ENCODE measurements at places on chromosomes 12 and 14.
A peak's percentile ranks its signal among the peaks of the same experiment; 100 is the strongest.

DNA sequence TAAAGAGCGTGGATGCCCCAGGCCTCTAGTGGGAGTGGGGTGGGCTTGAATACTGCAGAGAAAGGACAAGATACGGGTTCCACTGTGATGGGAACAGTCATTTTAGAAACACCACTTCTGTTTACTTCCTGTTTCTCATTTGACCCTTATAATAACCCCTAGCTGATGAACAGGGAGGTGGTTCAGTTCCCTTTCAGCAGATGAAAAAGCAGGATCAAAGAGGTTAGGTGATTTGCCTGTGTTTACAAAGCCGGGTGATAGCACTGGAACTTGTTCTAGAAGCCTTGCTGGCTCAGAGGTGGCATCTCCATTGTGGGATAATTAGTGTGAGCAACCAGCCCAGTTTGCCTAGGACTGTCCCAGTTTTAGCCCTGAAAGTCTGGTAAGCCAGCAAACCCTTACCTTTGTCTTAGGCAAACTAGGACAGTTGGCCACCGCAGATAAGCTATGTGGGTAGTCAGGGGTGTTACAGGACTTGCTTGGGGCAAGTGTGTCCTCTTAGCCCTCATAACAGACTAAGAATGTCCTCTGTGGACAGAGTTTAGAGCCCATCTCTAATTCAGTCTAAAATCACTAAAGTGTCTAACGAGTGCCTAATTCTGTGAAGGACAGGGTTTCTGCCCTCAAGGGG is 7.5 kb upstream of the LRP1-AS start:
- no peak for DNase-seq

GRCh38 chr12:4440187-4440941 is 5.3 kb downstream of the FGF6 start:
- no peak for DNase-seq

DNA sequence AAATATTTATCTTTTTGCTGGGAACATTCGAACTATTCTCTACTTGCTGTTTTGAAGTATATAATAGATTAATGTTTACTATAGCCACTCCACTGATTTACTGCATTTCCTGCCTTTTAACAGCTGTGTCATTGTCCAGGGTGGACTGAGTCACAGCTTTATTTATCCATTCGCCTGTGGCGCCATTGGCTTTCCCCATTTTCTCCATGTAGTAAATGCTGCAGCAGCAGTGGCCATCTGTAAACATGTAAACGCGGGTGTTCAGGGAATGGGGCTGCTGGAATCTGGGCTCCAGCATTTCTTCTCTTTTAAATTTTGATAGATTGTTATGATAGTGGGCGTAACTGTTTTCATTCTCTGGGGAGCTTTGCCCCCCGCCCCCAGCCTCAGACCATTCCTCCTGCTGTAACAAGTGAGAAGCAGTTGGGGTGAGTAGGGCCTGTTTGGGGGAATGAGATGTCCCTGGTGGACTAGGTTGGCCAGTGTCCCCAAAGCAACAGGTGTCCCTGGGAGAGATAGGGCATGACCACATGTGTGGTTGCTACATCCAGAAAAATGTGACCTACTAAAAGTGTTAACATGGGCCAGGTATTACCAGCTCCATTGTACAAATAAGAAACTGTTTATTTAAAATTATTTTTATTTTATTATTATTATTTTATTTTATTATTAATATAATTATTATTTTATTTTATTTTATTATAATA is 32.9 kb downstream of the RIN3 start:
- DNase-seq, result peak; percentile 30

- no peak for DNase-seq
Observed at GRCh38 chr14:65565948-65566347, 153.4 kb downstream of the FUT8 start.

- no peak for DNase-seq
Observed at GRCh38 chr12:38159092-38159551, 157.5 kb upstream of the ALG10B start.

- no peak for DNase-seq
Observed at GRCh38 chr12:10554756-10555481, 49.2 kb downstream of the EIF2S3B start.

DNA sequence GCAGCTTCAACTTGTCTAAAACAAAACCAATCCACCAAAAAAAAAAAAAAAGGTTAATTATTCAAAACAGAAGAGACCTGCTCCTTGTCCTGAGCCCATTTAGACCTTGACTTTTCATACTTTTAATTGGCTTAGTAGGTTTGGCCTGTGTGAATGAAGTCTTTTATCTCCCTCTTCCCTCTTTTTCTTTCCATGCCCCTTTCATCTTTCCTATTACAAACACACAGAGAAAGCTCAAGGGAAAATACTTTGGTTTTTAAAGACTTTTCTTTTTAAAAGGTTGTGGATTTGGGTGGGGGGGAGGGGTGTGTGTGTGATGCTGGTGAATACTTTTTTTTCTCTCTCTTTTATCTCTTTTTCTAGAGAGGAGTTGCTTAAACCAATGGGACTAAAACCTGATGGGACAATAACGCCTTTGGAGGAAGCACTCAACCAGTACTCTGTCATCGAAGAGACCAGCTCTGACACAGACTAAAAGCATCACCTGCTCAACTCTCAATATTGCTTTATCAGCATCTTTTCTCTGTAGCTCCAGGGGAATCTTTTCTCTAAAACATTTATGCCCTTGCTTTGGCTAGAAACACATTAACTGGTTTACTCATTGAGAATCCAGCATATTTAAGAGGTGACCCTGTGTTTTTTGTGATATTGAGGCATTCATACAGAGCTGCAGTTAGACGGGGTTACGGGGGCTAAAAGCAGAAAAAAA is 70.0 kb upstream of the TMEM263 start:
- no peak for DNase-seq

GRCh38 chr12:52590021-52590420 is 11.2 kb downstream of the KRT72 start:
- DNase-seq, result no peak

GRCh38 chr12:56933826-56934625 is at the start of gene SDR9C7:
TSS of gene SDR9C7 (minus strand) at chr12:56934408. CDS start at chr12:56934261, 147 bp downstream.
- no peak for DNase-seq

DNA sequence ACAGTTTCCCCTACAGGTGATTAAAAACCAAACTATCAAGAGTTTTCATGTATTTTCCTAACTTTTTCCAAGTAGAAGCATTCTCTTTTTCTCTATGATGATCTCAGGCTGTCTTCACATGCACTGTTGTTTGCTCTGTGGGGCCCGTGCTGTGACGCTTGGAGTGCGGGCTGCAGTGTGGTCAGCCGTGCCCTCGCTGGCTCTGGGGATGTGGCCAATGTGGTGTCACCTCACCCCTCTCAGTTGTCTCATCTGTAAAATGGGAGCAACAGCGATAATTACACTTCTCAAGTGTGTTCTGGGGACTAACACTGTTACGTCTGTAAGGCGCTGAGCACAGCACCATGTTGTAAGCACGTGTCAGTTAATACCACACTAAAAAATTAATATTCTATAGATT is 28.6 kb downstream of the DDX51 start:
- no peak for DNase-seq

DNA sequence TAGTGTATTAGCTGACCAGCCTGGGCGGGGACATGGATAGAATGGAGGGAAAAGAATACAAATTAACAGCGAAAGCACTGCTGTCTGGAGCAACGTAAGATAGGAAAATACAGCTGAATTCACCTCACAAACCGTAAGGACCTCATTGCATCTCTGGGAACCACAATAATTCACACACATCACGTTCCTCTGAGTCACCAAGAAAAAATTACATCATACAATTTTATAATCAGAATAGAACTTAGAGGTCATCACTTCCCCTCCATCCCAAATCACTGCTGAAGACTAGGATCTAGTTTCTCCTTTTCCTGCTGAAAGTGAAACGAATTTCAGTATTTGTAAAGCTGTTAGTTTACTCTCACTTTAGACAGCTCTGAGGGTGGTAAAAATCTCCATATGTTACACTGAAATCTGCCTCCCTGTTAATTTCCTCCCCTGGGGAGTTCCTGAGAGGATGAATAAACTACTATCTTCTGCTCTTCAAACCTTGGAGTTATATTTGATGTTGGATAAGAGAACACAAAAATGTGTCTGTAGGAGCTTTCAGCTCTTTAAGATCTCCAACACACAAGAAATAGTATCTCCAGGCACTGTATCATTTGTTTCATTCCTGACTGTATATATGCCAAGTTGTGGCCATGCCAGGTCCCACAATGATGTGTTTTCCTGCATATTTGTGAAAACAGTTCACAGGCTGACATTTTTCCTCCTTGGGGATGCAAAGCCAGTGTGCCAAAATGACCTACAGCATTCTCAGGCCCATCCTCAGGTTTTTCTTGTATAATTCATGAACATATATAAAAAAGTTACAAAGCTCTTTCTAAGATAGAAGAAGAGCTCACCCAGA is 63.8 kb upstream of the SSTR1 start:
- DNase-seq, result no peak

- no peak for DNase-seq
Observed at GRCh38 chr14:68962681-68963080, 16.4 kb downstream of the ACTN1 start.

DNA sequence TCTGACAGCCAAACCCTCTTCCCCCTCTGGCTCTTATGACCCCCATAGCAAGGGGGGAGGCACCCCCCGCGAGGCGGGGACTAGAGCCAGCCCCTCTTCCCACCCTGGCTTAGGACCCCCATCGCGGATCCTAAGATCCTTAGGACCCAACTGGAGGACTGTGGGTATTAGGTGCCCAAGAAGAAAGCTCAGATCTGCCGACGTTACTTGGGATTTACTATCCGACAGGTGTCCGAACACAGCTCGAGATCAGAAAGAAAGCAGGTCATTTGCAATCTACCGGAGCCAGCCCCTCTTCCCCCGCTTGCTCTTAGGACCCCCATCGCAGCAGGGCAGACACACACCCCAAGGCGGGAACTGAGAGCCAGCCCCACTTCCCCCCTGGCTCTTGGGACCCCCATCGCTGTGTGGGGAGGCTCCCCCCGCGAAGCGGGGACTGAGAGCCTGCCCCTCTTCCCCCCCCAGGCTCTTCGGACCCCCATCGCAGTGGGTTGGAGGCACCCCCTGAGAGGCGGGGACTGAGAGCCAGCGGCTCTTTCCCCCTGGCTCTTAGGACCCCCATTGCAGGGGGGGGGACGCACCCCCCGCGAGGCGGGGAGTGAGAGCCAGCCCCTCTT is 46.8 kb downstream of the DDX11 start:
- DNase-seq, result no peak

DNA sequence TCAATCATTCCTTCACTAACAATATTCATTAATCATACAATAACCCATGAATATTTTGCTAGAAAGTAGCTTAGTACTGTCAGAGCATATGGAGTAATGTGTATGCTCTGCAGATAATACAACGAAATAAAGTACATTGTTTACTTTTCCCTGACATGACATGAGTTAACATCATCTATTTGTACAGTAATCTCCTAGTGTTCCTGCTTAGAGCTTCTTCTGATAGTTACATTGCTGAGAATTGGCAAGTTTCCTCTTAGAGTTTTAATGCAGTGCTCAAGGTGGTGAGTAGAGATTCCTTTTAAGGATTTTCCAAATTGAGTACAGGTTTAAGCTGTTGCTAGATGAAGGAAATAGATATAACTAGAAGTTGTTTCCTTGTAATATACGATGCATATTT is 164.5 kb upstream of the NPAS3 start:
- DNase-seq, result no peak

- no peak for DNase-seq
Observed at GRCh38 chr14:73859145-73859544, 7.5 kb downstream of the PTGR2 start.

GRCh38 chr14:22388669-22389595 is 200.1 kb downstream of the DAD1 start:
- no peak for DNase-seq

DNA sequence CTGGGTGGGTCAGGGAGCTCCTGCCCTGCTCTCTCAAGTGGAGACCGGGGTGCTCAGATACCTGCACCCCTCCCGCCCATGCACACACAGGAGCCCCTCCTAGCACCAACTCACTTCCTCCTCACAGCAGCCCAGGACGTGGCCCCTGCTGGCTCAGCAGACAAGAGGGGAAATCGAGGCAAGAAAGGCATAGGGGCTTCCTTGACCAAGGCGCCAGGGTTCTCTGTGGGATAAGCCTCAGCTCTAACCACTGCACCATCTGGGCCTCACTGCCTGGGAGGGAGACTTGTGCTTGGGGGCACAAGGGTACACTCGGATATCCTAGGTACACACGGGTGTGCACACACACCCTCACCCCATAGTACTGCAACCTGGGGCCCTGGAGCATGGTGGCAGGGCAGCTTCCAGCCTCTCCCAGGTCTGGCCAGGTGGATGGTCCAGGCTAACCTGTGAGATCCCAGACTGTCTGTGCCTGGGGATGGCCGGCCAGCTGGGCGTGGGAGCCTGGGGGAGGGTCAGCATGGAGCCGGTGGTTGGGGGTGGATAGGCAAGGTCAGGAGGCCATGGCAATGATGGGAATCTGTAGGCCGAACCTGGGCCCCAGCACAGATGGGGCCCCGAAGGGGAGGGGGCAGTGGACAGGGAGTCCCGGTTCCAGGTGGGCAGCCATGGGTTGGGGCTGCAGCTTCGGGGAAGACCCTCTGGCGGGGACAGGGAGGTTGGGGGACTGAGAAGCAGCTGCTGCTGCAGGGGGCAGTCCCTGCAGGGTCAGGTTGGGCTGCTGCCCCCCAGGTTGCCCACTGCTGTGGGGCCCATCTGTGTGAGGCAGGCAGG is 312.4 kb downstream of the TMEM121 start:
- DNase-seq, result no peak

DNA sequence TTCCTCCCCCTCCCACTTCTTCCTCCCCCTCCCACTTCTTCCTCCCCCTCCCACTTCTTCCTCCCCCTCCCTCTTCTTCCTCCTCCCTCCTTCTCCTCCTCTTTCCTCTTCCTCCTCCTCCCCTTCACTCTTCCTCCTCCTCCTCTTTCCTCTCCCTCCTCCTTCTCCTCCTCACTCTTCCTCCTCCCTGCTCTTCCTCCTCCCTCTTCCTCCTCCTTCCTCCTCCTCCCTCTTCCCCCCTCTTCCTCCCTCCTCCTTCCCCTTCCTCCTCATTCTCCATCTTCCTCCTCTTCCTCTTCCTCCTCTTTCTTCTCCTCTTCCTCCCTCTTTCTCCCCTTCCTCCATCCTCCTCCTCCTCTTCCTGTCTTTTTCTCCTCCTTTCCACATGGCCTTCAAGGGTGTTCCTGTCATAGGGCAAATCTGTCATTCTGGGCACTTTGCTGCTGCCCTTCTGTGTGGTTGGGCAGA is 111.4 kb downstream of the PHETA1 start:
- DNase-seq, result no peak

DNA sequence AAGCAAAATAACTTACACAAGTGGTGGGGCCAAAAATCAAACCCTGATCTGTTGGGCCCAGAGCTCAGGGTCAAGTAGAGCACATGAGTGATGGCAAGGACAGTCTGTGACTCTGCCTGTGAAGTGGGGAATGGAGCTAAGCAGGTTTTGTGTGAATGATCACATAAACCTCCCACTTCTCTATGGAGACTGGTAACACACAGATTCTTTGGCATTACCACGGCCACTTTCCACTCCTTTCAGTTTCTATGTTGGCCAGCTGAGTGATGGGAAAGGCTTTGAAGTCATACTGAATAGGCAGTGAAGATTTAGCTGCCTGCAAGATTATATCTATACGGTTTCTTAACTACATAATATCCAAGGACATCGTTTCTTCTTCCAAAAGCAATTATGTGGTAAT is 97.9 kb downstream of the ARMH4 start:
- no peak for DNase-seq
